Effector memory CD8-positive, alpha-beta T cell (primary cell): ENCODE measurements at places on chromosomes 3 and 15.

- no peak for DNase-seq
These were observed 59.5 kb upstream of the DCLK3 start for GRCh38 chr3:36823806-36824205.

DNA sequence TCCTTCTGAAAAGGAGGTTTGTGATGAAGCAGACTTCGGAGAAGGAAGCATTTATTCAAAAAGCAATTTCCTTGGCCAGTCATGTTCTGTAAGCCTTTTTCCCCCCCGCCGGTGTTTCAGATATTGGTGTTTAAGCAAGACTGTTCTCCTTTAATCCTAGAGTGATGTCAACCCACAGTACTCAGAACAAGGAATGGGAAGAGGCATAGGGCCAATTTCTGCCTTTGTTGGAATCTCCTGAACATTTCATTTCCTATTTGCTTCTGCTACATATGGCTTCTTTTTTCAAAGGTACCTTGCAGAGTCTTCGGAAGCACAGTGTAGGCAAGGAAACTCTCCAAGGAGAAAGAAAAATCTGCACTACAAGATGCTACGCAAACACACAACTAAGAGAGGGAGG, 713.1 kb upstream of the CFAP20DC start:
- no peak for DNase-seq

GRCh38 chr3:99859825-99860224, 42.2 kb downstream of the CMSS1 start:
- no peak for DNase-seq

- DNase-seq = no peak
These were observed 232.9 kb downstream of the TJP1 start for GRCh38 chr15:29589416-29589815.

- DNase-seq = no peak
These were observed 51.3 kb upstream of the CADPS start for GRCh38 chr3:62926494-62926893.

- no peak for DNase-seq
These were observed 1245.6 kb downstream of the OTOL1 start for GRCh38 chr3:162742159-162742717.

DNA sequence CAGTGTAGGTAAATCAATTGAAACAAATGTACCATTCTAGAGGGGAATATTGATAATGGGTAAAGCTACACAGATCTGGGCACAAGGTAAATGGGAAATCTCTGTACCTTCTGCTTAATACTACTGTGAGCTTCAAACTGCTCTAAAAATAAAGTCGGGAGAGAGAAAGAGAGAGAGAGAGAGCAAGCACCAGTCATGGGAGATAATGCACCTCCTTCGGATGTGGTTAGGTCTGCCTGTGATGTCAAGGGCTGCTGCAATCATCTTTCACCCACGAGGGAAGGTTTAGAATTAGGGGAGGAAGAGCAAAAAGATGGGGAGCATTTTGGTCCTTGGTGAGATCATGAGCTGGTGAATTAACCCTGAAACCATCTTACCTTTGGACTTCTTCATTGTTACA, 219.1 kb downstream of the ZNF385D start:
- DNase-seq = no peak

DNA sequence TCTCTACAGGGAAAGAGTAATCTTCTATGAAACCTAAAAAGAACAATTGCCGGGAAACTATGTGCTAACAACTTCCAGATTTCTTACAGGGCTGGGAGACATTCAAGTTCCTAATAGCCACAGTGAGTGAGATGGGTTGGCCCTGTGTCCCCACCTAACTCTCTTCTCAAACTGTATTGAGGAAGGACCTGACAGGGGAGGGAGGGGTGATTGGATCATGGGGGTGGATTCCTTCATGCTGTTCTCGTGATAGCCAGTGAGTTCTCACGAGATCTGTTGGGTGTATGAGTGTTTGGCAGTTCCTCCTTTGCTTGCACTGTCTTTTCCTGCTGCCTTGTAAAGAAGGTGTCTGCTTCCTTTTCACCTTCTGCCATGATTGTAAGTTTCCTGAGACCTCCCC, 958.7 kb downstream of the AGBL1 start:
- DNase-seq = no peak

DNA sequence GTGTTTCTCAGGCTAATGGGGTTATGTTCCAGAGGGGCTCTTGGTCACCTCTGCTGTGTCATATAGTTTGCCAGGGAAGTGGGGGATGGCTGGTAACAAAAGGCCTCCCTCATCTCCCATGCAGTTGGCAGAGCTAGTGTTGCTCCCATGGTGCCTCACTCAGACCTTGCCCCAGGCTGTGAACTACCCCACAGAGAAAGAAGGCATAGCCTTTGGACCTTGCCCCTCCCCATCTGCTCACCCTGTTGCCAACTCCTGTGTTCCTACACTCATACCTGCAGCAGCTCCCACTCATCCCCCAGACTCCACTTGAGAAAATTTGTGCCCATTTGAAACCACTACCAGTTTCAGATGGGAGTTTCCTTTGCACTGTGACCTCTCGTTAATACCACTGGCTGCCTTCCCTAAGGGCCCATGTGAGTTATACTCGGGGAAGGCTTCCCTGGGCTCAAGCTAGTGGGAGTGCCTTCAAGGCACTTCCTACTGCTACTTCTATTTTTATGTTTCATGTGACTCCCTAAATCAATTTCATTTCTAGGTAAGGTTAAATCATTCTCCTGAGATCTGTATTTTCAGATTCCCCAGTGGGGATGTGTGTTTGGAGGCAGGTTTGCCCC, 25.3 kb upstream of the COPB2 start:
- no peak for DNase-seq

GRCh38 chr3:194956697-194957396, 271.2 kb downstream of the FAM43A start:
- DNase-seq = no peak

DNA sequence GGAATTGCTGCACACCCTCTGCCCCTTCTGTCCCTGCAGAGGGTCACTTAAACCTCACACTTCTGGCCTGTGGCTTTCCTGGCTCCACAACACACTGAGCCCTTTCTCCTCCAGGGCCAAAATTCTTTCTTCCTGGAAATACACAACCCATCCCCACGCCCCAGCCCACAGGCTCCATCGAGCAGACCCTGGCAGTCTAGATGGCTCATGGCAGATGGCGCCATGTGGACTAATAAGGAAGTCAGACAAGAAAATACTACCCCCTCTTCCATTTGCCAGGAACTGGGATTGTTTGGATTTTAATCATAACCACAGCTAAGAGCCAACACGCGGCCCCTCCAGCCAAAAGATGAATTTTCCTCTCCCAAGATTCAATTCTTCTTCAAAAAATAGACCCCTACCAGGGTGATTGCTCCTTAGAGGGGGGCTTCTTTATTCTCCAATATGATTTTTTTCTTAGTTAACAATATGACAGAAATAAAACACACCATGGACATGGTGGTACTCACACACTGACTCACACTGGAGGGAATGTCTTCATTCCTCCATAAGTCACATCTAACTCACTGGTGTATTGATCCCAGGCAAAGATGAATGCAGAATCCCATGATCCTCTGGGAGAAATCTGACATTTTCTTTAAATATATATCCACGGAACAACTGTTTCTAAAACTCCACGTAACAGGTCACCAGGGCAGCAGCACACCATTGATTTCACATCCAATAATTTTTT, 111.5 kb downstream of the NTRK3 start:
- no peak for DNase-seq

GRCh38 chr3:171442184-171442583, 18.0 kb downstream of the TNIK start:
- DNase-seq = no peak

- DNase-seq = no peak
These were observed 19.4 kb upstream of the OCA2 start for GRCh38 chr15:28118531-28118930.
